Fibroblast of pulmonary artery (primary cell): ENCODE measurements at places on chromosomes 5 and 9.

- no peak for DNase-seq
These were observed 832.2 kb downstream of the DTWD2 start for GRCh38 chr5:118156181-118156580.

DNA sequence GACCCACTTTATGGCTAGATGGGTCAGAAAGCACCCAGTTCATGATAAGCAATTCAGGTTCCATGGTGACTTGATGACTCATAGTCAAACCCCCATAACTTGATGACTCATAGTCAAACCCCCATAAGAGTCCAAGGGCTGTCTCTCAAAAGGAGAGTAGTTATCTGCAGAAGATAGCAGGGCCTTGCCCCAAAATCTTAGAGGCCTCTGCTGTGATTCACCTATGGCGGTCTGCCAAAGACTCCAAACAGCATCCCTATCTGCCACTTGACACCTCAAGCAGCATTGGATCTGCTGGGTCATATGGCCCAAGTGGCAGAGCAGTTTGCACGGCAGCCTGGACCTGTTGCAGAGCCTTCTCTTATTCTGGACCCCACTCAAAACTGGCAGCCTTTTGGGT is 395.2 kb upstream of the KIF2A start:
- DNase-seq = no peak

GRCh38 chr5:16454686-16455085 is 10.9 kb downstream of the ZNF622 start:
- DNase-seq = no peak

DNA sequence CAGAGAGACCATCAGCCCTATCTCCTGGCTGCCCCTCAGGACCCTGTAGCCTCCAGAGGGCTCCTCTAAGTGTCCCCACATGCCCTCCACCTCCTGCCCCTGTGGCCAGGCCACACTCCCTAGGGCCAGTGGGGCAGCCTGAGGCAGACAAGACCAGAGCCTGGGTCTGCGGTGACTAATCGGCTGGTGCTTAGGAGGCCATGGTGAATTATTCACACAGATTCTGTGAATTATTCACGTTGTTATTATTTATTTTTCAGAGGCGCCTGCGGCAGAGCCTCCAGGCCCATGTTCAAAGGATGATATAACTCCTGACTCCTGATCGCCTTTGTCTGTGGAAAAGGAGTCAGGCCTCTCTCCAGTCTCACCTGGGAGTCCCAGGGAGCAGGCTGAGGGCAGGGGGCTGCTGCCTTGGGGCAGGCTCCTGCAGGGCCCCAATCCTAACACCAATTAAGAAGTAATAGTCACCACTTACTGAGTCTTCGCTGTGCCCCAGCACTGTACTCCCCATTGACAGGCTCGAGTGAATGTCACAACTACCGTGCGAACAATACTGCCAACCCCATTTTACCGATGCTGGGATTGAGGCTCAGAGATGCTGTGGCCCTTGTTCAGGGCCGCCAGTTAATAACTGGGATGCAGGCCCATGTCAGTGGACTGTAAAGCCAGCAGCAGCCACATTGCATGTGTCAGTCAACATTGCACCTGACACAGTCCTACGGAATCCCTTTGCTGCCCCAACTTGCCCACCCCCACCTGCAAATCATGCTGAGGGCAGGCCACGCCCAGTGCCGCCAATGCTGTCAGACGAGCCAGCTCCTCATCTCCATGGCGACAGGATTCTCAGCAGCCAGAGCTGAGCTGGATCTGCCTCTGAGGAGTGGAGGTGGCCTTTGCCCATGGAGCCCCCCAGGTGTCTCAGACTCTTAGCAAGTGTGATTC is 94.9 kb downstream of the PCDH1 start:
- no peak for DNase-seq

DNA sequence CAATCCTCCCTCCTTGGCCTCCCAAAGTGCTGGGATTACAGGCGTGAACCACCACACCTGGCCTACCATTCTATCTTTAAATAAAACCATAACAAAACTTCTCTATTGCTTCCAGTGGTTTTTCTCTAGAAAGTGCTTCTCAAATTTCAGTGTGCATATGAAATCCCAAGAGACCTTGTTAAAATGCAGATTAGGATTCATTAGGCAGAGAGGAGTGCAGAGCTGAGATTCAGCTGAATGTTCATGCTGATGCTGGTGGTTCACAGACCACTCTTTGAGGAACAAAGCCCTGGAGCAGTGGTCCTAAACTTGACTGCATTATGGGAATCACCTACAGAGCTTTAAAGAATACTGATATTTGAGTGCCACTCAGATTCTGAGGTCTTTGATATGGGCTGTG is 28.2 kb downstream of the CARD6 start:
- DNase-seq = no peak

- DNase-seq = no peak
These were observed 91.1 kb downstream of the BARX1 start for GRCh38 chr9:93864032-93864431.

DNA sequence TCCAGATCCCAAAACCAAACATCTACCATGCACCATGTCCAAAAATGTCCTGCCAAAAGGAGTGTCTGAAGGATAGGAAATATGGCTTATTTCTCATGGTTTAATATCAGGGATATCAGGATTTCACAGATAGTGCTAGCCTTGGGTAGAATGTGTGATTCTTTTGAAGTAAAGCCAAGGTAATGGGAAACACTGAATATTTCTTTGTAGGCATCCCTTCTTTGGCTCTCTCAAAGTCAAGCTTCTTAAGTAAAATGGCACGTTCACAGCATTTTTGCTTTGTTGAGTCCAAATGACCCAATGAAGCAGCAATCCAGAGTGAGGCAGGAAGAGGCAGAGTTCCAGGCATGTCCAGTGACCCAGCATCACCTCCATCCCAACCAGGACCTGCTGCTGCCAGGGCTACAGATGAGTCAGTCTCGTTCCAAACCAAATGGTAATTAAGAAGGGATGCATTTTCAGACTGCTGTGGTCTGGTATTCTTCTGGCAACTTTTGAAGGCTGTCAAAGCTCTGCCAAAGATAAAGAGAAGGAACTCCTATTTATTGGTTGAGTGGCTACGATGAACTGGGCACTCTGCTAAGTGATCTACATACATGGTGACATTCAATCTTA is 678.8 kb upstream of the KLF4 start:
- peak; percentile 21 for DNase-seq

- DNase-seq = peak; percentile 90
These were observed 4.5 kb downstream of the PDE6A start for GRCh38 chr5:149940077-149940574.

GRCh38 chr9:7947577-7947976 is 148.0 kb upstream of the DMAC1 start:
- no peak for DNase-seq

DNA sequence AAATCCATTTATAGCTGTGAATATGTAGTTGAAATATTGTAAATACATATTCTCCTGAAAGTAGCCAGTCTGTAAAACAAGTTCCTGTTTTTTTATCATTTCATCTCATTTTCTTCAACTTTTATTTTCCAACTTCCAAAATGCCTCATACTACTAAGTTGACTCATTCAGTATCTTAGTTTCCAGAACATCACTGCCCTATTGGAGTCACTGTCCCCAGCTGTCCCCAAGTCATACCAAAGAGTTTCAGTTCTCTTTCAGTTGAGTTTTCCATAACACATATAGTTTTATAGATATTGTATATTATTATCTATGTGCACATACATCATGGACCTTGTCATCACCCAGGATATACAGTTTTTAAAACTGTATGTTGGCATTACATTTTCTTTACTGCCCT is 261.7 kb downstream of the CDH12 start:
- DNase-seq = no peak
